ENCODE measurements at places on chromosomes 7 and 10. TPM values are rescaled to one million over a fixed set of nuclear protein-coding genes. Genes with fewer than 3 reads are reported as not detected.

- no peak for DNase-seq
- H3K4me3 ChIP-seq = no peak overlapping the region
- no peaks in the 10 kb centered on the region for H3K36me3 ChIP-seq
- peaks cover 2% of the 10 kb centered on the region for H3K4me1 ChIP-seq
- H3K27ac ChIP-seq = no peak overlapping the region
- no peaks in the 10 kb centered on the region for H3K27me3 ChIP-seq
These were observed 9.5 kb downstream of the INHBA start for GRCh38 chr7:41693150-41693997.

- no peaks in the 10 kb centered on the region for H3K4me1 ChIP-seq
- H3K36me3 ChIP-seq = no peaks in the 10 kb centered on the region
- H3K4me3 ChIP-seq = no peak overlapping the region
- H3K27me3 ChIP-seq = no peaks in the 10 kb centered on the region
These were observed 984.4 kb upstream of the AUTS2 start for GRCh38 chr7:68613897-68614296.

DNA sequence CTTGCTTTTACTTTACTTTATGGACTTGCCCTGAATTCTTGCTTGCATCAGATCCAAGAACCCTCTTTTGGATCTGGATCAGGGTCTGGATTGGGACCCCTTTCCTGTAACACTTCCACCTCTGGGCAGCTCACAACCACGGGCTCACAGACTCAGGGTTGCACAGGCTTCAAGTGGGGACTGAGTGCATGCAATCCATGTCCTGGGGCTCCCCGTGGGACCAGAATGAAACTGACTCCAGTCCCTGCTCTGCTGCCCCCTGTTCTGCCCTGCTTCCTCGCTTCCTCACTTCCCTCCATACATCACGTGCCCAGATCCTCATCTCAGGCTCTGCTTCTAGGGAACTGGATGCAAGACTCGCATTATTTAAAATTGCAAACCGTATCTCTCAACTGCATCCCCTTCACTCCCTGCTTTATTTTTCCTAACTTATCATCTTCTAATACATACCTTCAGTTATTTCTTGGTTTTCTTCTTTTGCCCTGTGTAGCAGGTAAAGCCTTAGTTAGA, 23.3 kb upstream of the INMT start:
- H3K36me3 ChIP-seq = no peaks in the 10 kb centered on the region
- H3K4me1 ChIP-seq = no peaks in the 10 kb centered on the region
- no peak for DNase-seq
- H3K27ac ChIP-seq = no peak overlapping the region

Gene NEUROD6
- total RNA-seq = not detected

Gene TMEM176B
- total RNA-seq = 60.6 TPM

DNA sequence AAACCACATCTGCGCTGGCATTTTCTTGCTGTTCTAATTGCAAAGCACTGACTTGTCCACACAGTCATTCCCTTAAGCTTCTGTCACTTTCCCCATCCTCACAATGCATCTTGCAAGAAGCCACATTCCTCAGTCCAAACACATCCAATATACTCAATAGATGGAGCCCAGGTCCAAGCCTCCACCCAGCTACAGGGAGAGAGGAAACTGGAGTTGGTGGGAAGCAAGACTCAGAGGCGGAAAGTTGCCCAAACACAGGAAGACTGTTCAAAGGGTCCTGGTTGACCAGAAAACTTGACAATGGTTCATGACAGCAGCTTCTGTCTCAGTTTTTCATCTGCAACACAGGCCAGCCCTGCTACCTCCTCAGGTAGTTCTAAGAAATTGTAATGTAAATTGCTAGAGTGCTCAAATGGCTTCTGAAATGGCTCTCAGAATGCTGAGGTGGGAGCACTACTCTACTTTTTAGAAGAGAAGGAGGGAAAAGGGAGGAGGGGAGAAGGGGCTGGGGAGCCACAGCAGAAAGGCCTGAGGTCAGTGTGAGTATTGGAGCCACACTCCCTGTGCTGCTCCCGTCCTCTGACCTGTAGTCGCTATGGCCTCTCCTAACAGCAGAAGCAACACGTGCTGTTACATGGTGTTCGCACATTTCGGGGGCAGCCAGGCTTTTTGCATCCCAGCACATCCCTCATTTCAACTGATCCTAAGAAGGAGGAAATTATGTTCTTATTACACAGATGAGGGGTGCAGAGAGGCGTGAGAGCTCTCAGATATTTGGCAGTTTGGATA, 46.9 kb upstream of the GPR26 start:
- no peak overlapping the region for H3K4me3 ChIP-seq
- no peaks in the 10 kb centered on the region for H3K27me3 ChIP-seq
- H3K4me1 ChIP-seq = no peaks in the 10 kb centered on the region

GRCh38 chr7:37434529-37434928, 14.1 kb downstream of the ELMO1 start:
- no peak for DNase-seq
- H3K27me3 ChIP-seq = no peaks in the 10 kb centered on the region
- H3K36me3 ChIP-seq = no peaks in the 10 kb centered on the region
- peaks cover 30% of the 10 kb centered on the region for H3K4me1 ChIP-seq
- no peak overlapping the region for H3K4me3 ChIP-seq

GRCh38 chr7:142391191-142391992, 133.5 kb upstream of the PRSS58 start:
- no peak overlapping the region for H3K27ac ChIP-seq
- H3K27me3 ChIP-seq = no peaks in the 10 kb centered on the region
- no peak for DNase-seq
- no peaks in the 10 kb centered on the region for H3K4me1 ChIP-seq

Gene IL2RA
- not detected for total RNA-seq

- H3K27ac ChIP-seq = peak overlapping the region; percentile 43
- H3K36me3 ChIP-seq = no peaks in the 10 kb centered on the region
- peak overlapping the region; percentile 37 for H3K4me3 ChIP-seq
These were observed 4.4 kb upstream of the ARID5B start for GRCh38 chr10:61896854-61897661.

GRCh38 chr10:132381741-132382140, 15.3 kb upstream of the PWWP2B start:
- no peaks in the 10 kb centered on the region for H3K27me3 ChIP-seq
- no peak overlapping the region for H3K27ac ChIP-seq
- no peaks in the 10 kb centered on the region for H3K36me3 ChIP-seq
- no peaks in the 10 kb centered on the region for H3K4me1 ChIP-seq
- DNase-seq = no peak

Gene ITGB8
- total RNA-seq = 62.6 TPM

- no peaks in the 10 kb centered on the region for H3K27me3 ChIP-seq
- no peaks in the 10 kb centered on the region for H3K36me3 ChIP-seq
- no peak overlapping the region for H3K27ac ChIP-seq
- no peak overlapping the region for H3K4me3 ChIP-seq
- DNase-seq = no peak
- H3K4me1 ChIP-seq = peaks cover 22% of the 10 kb centered on the region
These were observed 70.1 kb downstream of the AUTS2 start for GRCh38 chr7:69668339-69668870.

Gene ANLN
- 18.9 TPM for total RNA-seq

Gene PON1
- not detected for total RNA-seq

- no peaks in the 10 kb centered on the region for H3K4me1 ChIP-seq
- no peak overlapping the region for H3K27ac ChIP-seq
- DNase-seq = no peak
- H3K4me3 ChIP-seq = no peak overlapping the region
- no peaks in the 10 kb centered on the region for H3K27me3 ChIP-seq
These were observed 18.1 kb upstream of the KCND2 start for GRCh38 chr7:120254845-120255244.

Gene MAT1A
- not detected for total RNA-seq

Gene GPNMB
- 113 TPM for total RNA-seq

Gene TSPAN12
- total RNA-seq = 9.6 TPM

Gene HTRA1
- total RNA-seq = 116 TPM

DNA sequence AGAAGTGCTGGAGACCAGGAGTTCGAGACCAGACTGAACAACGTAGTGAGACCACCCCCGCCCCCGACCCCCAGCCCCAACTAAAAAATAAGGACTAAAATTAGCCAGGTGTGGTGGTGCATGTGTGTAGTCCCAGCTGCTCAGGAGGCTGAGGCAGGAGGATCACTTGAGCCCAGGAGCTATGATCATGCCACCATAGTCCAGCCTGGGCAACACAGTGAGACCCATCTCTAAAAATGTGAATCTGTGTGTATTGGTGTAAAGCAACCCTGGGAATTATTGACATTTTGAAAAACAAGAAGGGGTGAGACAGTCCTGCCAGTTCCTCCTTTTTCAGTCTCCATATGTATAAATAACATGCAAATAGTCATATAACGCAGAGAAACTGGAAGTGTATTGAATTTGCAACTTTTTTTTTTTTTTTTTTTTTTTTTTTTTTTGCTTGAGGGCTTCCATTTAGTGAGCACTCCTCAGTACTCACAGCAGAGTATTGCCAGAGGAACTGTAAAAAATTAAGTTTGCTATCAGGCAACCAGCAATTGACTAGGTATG, 3.4 kb upstream of the ITGB1 start:
- peaks cover 37% of the 10 kb centered on the region for H3K4me1 ChIP-seq
- no peaks in the 10 kb centered on the region for H3K27me3 ChIP-seq
- no peak overlapping the region for H3K4me3 ChIP-seq
- H3K36me3 ChIP-seq = no peaks in the 10 kb centered on the region
- H3K27ac ChIP-seq = peak overlapping the region; percentile 46

GRCh38 chr7:155291045-155291530, 6.6 kb upstream of the INSIG1 start:
- no peak for DNase-seq
- no peak overlapping the region for H3K4me3 ChIP-seq
- H3K36me3 ChIP-seq = no peaks in the 10 kb centered on the region
- H3K4me1 ChIP-seq = peaks cover 1% of the 10 kb centered on the region

Gene PPP1R17
- total RNA-seq = not detected

Gene C10orf67
- total RNA-seq = not detected

GRCh38 chr10:60572511-60573194, 183.0 kb upstream of the ANK3 start:
- peak overlapping the region; percentile 34 for H3K4me3 ChIP-seq
- H3K4me1 ChIP-seq = peaks cover 12% of the 10 kb centered on the region
- H3K27ac ChIP-seq = no peak overlapping the region
- DNase-seq = no peak
- no peaks in the 10 kb centered on the region for H3K27me3 ChIP-seq
- no peaks in the 10 kb centered on the region for H3K36me3 ChIP-seq

GRCh38 chr10:20091698-20092097, 275.5 kb downstream of the PLXDC2 start:
- H3K4me3 ChIP-seq = no peak overlapping the region
- no peaks in the 10 kb centered on the region for H3K36me3 ChIP-seq
- no peak for DNase-seq
- no peaks in the 10 kb centered on the region for H3K27me3 ChIP-seq

- H3K4me1 ChIP-seq = no peaks in the 10 kb centered on the region
- no peaks in the 10 kb centered on the region for H3K36me3 ChIP-seq
- peak; percentile 47 for DNase-seq
- no peak overlapping the region for H3K27ac ChIP-seq
- H3K4me3 ChIP-seq = no peak overlapping the region
- no peaks in the 10 kb centered on the region for H3K27me3 ChIP-seq
These were observed 18.6 kb downstream of the NEUROG3 start for GRCh38 chr10:69554611-69555010.

GRCh38 chr10:97505152-97505551, 6.4 kb downstream of the UBTD1 start:
- DNase-seq = no peak
- no peaks in the 10 kb centered on the region for H3K36me3 ChIP-seq
- H3K4me3 ChIP-seq = no peak overlapping the region
- H3K27me3 ChIP-seq = no peaks in the 10 kb centered on the region
- peaks cover 31% of the 10 kb centered on the region for H3K4me1 ChIP-seq

- H3K36me3 ChIP-seq = no peaks in the 10 kb centered on the region
- DNase-seq = no peak
- H3K4me3 ChIP-seq = peak overlapping the region; percentile 53
These were observed 232.2 kb downstream of the DNAJB6 start for GRCh38 chr7:157568770-157569584.

- DNase-seq = no peak
- H3K4me1 ChIP-seq = peaks cover 34% of the 10 kb centered on the region
- H3K36me3 ChIP-seq = no peaks in the 10 kb centered on the region
These were observed 130.6 kb downstream of the PLXDC2 start for GRCh38 chr10:19946791-19947190.

Gene ANXA7
- 90.1 TPM for total RNA-seq

- no peaks in the 10 kb centered on the region for H3K27me3 ChIP-seq
- no peak overlapping the region for H3K27ac ChIP-seq
- H3K4me1 ChIP-seq = peaks cover 3% of the 10 kb centered on the region
- DNase-seq = no peak
These were observed 14.9 kb downstream of the SFTPD start for GRCh38 chr10:79933961-79934360.

- H3K27ac ChIP-seq = no peak overlapping the region
- peaks cover 66% of the 10 kb centered on the region for H3K36me3 ChIP-seq
- H3K4me1 ChIP-seq = peaks cover 20% of the 10 kb centered on the region
- no peaks in the 10 kb centered on the region for H3K27me3 ChIP-seq
These were observed 34.6 kb downstream of the RHEB start for GRCh38 chr7:151484971-151485707.

GRCh38 chr10:102113956-102114857, 6.0 kb downstream of the LDB1 start:
- H3K27ac ChIP-seq = peak overlapping the region; percentile 95
- peak overlapping the region; percentile 46 for H3K4me3 ChIP-seq
- DNase-seq = no peak

Gene LRRC4
- 6.1 TPM for total RNA-seq

Gene SPDYE2
- total RNA-seq = not detected

Gene SYT15
- 5.4 TPM for total RNA-seq

DNA sequence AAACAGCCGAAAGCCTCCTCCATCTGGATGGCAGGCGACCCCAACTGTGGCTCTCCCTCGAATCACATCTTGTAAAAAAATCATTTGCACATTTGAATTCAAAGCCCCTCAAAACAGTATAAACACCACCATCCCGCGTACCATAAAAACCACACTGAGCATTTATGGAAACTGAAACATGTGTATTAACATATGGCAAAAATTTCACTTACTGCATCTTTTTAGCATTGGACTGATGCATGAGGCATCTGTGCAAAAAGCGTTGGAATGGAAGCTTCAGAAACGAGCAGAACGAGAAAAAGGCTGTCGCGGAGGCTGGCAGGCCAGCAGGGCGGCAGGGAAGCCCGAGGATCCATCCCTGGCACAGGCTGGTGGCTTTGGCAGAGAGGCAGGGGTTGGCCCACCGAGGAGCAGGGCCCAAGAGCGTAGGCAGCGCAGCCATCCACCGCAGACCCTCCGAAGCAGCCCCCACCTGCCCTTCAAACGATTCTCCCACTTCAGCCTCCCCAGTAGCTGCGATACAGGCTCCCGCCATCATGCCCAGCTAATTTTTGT, 39.3 kb upstream of the CUX1 start:
- H3K4me1 ChIP-seq = no peaks in the 10 kb centered on the region
- no peaks in the 10 kb centered on the region for H3K27me3 ChIP-seq
- H3K27ac ChIP-seq = no peak overlapping the region

Gene TAS2R41
- not detected for total RNA-seq
